ENCODE measurements at places on chromosomes 7 and 10. TPM values are rescaled to one million over a fixed set of nuclear protein-coding genes. Genes with fewer than 3 reads are reported as not detected.

The RNF148 gene
- not detected for total RNA-seq

The ADAM8 gene
- 188 TPM for total RNA-seq

The PTF1A gene
- not detected for total RNA-seq

The SUN3 gene
- total RNA-seq = not detected

The LBX1 gene
- not detected for total RNA-seq

The VGF gene
- not detected for total RNA-seq

The CCDC3 gene
- total RNA-seq = not detected

The LEP gene
- not detected for total RNA-seq

The ANKRD61 gene
- total RNA-seq = not detected

The HOXA1 gene
- total RNA-seq = 0.72 TPM

The TAS2R5 gene
- total RNA-seq = 1.1 TPM

The NANOS1 gene
- total RNA-seq = 0.15 TPM

The AOAH gene
- 2.6 TPM for total RNA-seq

The LRRN3 gene
- 16.0 TPM for total RNA-seq

The NRF1 gene
- 33.9 TPM for total RNA-seq

The CFAP43 gene
- not detected for total RNA-seq

The ITGA8 gene
- total RNA-seq = not detected

- no peak for DNase-seq
Observed at GRCh38 chr10:3422282-3422681, 249.7 kb upstream of the PITRM1 start.

DNA sequence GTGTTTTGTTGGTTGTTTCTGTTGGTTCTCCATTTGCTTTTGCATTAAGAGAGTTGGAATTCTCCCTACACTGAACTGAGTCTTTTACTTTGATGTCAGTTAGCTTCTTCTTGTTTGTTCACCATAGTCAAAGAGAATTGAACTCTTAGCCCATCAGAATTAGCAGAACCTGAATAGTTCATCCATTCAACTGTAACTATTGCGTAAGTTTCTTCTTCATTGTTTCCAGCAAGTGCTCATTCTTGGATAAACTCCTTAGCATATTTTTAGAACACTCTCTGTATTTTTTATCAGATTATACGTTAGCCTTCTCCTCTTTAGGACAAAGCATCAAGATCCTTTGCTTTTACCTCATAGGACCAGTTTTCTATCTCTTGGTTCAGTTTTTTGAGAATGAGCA, 128.4 kb upstream of the RAB11FIP2 start:
- no peak for DNase-seq

- DNase-seq = no peak
Observed at GRCh38 chr7:80603940-80604339, 34.5 kb upstream of the CD36 start.

- no peak for DNase-seq
Observed at GRCh38 chr7:43769281-43769680, 10.8 kb downstream of the BLVRA start.

GRCh38 chr10:58189269-58189668, 78.4 kb downstream of the IPMK start:
- no peak for DNase-seq

- no peak for DNase-seq
Observed at GRCh38 chr7:77245015-77245755, 45.6 kb upstream of the FGL2 start.

GRCh38 chr7:149293946-149294633, 32.1 kb downstream of the ZNF783 start:
- no peak for DNase-seq

DNA sequence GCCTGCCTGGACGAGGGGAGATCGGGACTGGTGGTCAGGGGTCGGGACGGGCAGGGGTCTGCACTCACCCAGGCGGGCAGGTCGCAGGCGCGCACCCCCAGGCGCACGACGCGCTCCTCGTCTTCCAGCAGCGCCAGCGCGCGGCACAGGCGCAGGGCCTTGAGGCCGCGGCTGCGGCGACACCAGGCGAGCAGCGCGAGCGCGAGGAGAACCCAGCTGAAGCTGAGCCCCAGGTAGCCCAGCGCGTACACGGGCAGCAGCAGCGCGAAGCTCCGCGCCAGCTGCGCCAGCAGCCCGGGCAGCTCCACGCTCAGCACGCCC, 328 bp downstream of the ESYT2 start:
- DNase-seq = no peak

DNA sequence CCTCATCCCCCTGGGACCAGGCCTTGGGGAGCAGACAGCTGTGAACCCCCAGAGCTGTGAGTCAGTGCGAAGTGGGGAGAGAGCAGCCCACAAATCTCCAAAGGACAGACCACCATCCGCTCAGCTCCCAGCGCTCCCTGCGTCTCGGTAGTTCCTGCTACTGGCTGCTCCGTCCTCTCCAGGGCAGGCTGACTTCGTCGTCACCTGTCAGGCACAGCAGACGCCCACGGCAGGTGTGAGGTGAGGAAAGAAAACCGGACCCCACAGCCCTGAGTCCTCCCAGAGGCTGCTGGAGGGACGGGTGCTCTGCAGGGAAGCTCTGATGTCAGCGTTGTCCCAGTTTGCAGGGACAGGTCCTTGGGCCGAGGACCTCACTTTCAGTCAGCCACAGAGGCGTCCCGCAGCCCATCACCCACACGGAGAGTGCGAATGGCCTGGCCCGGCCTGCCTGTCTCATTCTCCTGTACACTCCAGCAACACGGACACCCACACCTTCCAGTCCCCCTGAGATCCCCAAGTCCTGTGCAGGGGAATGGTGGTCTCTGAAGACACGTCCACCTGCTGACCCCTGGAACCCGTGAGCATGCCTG, 95.2 kb downstream of the DNAJB6 start:
- no peak for DNase-seq

DNA sequence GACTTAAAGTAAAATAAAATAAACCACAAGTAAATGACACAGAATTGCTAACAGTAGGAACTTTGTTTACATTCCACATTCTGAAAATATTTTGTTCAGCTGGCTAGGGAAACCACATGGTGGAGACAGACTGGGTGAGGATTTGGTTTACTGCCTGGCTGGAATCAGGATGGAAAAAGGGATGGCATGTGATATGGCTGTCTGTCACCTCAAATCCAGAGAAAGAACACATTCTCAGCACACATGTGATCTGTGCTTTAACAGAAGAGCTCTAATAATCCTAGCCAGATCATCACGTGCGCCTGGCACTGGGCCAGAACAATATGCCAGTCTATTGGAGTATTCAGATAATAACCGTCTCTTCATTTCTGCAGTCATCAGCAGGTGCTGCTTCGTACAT, 90.9 kb upstream of the PIP4K2A start:
- no peak for DNase-seq

GRCh38 chr10:5423771-5424170, 11.4 kb downstream of the NET1 start:
- no peak for DNase-seq

- DNase-seq = no peak
Observed at GRCh38 chr10:4219901-4220300, 434.9 kb upstream of the KLF6 start.

GRCh38 chr10:130809761-130810515, 501.6 kb downstream of the TCERG1L start:
- DNase-seq = no peak

DNA sequence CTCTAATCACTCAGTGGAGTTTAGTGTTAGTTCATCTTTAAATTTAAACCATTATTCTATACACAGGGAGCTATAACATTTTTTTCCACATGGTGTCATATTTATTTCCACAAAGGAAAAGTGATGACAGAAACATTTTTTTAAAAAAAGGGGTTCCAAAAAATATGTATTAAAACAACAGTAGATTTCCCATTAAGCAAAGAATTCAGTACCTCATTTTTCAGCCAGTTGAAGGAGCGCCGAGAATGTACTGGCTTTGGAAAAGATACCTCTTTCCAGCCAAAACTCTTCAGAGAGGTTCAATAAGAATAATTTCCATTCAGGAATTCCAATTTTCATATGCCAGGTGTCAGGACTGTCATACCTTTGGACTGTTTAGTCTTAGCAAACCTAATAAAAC, 250.5 kb upstream of the MEOX2 start:
- no peak for DNase-seq

- no peak for DNase-seq
Observed at GRCh38 chr7:1987084-1987535, 245.6 kb downstream of the MAD1L1 start.

GRCh38 chr7:148356303-148356702, 234.3 kb upstream of the C7orf33 start:
- no peak for DNase-seq

DNA sequence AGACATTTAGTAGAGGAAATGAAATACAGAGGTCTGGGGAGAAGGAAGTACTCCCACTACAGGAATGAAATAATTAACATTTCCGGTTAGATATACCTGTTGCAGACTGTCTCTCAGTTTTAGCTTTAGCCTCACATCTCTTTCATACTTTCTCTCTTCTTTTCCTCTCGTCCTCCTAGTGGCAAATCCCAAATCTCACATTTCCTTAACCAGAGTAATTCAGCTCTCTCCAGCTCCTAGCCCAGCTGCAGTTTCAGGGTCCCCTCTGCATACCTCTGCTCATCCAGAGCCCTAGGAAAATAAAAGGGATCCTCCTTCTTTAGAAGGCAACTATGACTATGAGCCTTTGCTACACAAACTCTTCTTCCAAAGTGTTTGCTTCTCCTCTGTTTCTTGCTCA, 643.2 kb downstream of the PHTF2 start:
- DNase-seq = no peak

GRCh38 chr7:90613088-90613498, 17.0 kb downstream of the CDK14 start:
- no peak for DNase-seq

DNA sequence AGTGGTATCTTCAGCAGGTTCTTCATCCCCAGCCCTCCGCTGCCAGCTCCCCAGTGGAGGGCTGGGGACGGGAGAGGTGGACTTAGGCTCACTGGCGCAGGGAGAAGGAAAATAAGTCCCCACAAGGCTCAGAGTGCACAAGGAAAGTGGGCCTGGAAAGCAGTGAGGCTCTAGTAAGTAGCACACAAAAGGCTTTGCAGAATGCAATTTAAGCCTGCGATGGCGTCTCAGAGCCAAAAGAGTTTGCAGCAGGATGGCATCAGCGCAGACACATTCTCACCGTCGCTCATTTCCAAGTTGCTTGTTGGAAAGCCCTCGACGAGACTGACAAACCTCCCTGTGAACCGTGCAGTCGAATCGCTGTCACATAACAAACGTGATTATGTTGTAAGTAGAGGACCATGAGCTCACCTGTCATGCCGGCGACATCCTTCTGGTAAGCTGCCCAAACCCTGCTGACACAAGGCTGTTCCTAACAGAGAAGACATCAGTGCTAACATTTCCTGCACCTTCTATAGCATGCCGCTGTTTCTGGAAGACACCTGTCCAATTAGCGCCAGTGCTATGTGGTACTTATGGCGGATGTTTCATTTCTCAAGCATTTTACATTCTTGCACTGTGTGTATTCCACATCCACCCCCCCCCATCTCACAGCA, 98.3 kb upstream of the NPVF start:
- no peak for DNase-seq

- no peak for DNase-seq
Observed at GRCh38 chr7:52794621-52795020, 240.8 kb upstream of the POM121L12 start.

- DNase-seq = no peak
Observed at GRCh38 chr7:41889040-41889439, 186.2 kb upstream of the INHBA start.

DNA sequence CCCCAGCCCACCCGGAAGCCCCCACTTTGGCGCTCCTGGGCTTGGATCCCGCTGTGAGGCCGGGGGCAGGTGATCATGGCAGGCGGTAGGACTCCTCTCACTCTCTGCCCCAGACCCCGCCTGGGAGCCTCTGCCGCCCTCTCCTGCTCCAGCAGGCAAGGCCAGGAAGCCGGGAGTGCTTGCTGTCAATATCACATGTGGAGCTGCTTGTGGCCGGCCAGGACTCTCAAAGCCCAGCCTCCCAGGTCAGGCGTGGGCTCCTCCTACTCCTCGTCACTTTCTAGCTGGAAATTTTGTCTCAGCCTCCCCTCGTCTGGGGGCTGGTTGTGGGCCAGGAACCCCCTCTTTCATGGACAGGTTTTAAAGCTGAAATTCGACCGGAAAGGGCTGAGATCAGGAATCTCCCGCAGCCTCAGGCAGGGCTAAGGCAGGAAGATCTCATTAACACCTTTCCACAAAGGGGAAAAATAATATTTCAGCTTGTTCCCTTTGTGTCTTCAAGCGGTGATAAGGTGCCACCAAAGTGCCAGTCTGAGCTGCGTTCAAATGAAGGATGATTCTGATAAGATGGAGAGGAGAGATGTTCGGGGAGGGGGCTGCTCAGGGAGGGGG, 273.6 kb upstream of the PODXL start:
- DNase-seq = no peak

- DNase-seq = no peak
Observed at GRCh38 chr7:150986099-150986512, 4.7 kb upstream of the NOS3 start.

DNA sequence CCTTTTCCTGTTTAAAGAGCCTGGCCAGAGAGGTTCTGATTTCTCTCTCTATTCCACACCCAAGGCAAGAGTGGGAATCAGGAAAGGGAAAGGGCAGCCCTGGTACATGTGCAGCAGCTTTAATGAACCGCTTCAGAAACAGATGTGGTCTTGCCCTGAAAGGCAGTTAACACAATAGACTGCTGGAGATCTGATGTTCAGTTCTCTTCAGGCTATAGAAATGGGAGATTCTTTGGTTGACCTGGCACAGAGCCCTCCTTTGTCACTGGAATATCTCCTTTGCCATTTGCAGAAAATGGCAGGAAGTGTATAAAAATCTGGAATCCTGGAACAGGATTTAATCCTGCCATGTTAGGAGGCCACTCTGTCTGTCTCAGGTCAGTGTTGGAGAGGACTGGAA, 36.3 kb upstream of the EXOC6 start:
- DNase-seq = no peak

DNA sequence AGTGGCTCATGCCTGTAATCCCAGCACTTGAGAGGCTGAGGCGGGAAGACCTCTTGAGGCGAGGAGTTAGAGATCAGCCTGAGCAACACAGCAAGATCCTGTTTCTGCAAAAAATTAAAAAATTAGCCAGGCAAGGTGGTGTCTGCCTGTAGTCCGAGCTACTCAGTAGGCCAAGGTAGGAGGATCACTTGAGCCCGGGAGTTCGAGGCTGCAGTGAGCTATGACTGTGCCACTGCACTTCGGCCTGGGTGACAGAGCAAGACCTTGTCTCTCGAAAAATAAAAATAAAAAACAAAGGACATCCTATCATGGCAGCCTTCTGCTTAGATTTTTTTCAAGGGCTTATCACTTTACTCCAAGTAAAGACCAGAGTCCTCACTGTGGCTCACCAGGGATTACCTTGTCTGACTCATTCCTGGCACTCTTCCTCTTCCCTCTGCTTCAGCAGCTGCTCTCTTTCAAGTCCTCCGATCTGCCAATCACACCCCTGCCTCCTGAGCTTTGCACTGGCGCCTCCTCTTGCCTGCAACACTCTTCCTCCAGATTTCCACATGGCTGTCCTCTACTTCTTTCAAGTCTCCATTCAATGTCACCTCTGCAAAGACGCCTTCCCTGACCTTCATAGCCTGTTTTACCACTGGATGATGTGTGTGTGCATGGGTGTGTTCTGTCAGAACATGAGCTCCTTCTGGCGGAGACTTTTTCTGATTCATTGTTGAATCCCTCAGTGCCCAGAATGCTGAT, 7.7 kb downstream of the PRTFDC1 start:
- no peak for DNase-seq

Data from T-helper 17 cell (primary cell).